Activated T-helper 1 cell treated with Interleukin-2 at 50 U/mL for 16 hours (primary cell): ENCODE measurements at places on chromosomes 11 and 22.

DNA sequence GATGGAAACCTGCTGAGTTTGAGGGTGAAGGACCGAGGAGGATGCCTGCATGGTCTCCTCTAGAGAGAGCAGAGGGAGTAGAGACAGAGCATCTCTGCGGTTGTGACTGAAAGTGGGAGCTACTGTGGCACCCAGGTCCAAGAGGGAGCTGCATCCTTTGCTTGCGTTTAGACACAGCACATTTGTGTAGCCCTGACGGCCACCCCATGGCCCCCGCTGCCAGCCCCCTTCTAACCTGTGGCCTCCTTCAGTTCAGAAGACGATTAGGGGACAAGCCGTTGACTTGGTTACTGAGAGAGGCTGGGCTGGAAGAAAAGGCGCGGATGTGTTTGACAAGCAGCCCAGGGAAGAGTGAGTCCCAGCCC is 690.9 kb downstream of the BRD1 start:
- no peak for DNase-seq

GRCh38 chr11:1029654-1030053 is 6.9 kb downstream of the MUC6 start:
- DNase-seq = no peak

DNA sequence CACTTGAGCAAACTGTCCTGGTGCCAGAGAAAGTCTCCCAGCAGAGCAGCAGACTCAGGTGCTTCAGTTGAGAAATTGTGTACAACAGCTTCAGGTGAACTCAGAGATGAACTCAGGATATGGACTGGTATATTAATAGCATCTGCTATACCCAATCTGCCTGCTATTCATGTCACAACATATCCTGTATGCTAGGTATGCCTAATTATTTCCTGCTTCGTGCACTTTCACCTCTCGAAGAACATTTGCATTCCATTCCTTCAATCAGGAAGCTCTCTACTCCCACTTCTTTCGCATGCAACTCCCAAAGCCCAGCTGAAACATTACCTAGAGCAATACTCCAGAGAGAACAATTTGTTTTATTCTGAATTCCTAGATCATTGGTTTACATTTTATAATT is 207.7 kb downstream of the KCNA4 start:
- no peak for DNase-seq

DNA sequence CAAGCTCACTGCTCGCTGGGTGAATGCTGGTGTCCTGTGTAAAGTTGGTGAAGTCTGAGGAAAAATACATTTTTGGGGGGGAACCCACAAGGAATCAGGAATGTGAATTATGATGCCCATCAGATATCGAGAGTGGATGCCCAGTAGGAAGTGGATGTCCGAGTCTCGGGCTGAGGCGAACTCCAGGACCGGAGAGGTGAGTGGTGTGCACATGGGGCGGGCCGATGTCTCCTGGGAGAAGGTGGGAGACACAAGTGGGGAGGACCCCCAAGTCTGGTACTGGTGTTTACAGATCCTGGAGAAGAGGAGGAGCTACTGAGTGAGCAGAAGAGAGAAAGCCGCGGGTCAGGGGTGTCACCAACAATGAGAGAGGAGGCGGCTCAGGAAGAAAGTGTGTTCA is 19.2 kb upstream of the APOBEC3A start:
- no peak for DNase-seq

- no peak for DNase-seq
Observed at GRCh38 chr11:45655012-45655283, 10.5 kb downstream of the CHST1 start.

GRCh38 chr11:108392353-108392752 is 75.0 kb downstream of the C11orf65 start:
- no peak for DNase-seq

- no peak for DNase-seq
Observed at GRCh38 chr11:30133281-30133680, 97.5 kb upstream of the FSHB start.

- DNase-seq = no peak
Observed at GRCh38 chr11:121564948-121565684, 112.3 kb upstream of the SORL1-AS1 start.

GRCh38 chr22:23217171-23218052 is 37.1 kb downstream of the BCR start:
- no peak for DNase-seq

DNA sequence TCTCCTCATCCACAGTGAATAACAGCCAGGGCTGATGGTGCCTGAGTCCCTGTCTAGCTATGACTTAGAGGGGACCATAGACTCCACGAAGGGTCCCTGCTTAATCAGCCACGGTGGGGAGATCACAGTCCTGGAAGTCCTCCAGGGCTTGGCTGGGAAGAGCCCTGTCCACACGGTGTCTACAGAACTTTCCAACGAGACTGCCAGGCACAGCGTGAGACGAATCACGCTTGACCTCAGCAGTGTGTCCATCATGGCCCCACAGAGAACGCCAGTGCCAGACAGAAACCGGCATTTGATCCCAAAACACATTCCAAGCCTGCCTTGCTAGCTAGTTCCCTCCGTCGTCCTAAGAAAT is 143.4 kb downstream of the CRYBB2 start:
- no peak for DNase-seq

DNA sequence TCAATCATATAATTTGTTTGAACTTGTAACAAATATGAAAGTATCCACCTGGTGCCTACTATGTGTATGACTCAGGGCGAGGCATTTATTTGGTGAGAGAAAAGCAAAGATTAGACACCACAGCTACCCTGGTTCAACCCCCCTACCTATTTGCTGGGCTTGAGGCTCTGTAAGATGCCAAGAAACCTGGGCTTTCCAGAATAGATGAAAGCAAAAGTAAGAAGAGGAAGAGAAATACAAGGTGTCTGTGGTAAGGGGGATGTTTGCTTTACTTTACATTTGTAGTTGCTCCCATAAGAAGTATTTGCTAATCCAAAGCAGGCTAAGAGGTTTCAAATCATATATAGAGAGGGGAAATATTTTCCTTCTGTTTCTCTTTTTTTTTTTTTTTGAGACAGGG is 61.7 kb downstream of the DDI1 start:
- no peak for DNase-seq

DNA sequence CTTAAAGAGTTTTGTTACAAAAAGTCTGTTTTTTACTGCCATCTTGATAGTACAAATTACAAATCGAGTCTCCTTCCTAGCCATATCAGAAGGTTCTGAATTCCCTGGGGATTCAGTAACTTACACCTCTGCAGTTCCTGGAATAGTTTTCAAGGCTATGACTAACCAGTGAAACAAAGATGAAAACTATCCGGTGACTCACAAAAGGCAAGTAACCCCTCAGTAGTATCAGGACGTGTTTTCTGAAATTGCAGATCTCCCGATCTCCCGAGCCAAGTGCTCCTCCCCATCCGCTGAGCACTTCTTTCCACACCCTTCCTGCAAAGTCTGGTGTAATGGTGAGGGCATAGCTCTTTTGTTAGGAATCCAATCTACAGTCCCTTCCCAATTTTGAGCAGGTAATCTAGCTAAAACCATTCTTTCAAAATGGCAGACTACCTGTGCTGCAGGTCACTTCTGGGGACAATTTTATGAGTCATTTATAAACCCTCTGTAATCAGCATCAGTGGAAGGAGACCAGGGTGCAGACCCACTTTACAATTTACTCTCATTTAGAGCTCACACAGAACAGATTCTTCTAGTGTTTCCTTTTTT is 7.7 kb downstream of the E2F8 start:
- no peak for DNase-seq

DNA sequence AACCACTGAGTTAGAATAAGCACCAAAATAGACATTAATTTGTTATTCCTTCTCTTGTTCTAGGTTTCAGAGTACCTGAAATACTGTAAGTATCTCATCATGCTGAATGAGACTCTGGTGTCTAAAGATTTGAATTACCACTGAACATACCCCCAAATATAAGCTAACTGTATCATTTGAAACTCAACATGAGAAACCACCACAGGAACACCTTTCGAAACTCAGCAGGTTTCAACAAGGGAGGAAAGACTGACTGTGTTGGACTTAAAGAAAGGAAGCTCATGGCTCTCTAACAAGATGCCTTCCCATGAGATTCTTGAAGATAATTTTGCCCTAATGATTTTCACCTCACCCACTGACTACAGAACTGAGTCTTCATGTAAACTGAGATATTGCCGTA is 37.0 kb downstream of the PRCP start:
- no peak for DNase-seq

GRCh38 chr11:25485315-25485714 is 846.6 kb upstream of the ANO3 start:
- DNase-seq = no peak

GRCh38 chr11:102577723-102578122 is 47.2 kb upstream of the MMP7 start:
- no peak for DNase-seq

- DNase-seq = no peak
Observed at GRCh38 chr22:20779818-20780158, 5.9 kb downstream of the SERPIND1 start.

DNA sequence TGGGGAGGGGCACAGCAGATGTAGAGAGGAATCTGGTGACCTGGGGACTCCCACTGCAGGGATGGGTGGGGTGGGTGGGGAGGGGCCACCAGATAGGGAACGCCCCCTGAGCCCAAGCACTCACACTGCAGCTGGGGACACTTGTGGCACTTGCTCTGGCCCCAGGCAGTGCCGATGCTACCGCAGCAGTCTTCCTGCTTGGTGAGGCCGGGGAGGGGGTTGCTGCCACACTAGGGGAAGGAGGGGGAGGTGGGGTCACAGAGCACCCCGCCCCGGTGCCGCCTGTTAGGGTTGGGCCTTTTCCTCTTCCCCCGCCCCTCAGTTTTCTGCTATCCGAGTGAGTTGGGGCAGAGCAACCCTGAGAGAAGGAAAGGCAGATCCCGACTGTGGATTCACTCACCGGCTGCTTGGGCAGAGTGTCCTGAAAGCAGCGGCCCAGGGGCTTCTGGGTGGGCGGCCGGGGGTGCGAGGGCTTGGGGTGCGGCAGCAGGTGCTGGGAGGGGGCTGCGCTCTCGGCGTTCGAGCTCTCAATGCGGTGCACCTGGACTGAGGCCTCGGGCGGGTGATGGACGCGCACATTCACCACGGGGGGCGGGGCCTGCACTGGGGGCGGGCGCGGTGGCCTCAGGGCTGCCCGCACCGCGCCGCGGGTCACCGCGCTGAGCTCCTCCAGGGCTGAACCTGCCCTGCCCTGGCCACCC is 4.7 kb downstream of the LTBP3 start:
- DNase-seq = peak; percentile 72

GRCh38 chr11:78921509-78921908 is 346.8 kb upstream of the NARS2 start:
- no peak for DNase-seq

GRCh38 chr11:104136861-104137260 is 27.1 kb downstream of the PDGFD start:
- no peak for DNase-seq

GRCh38 chr22:40258501-40258915 is 80.8 kb downstream of the TNRC6B start:
- no peak for DNase-seq

GRCh38 chr11:74646215-74646614 is 53.8 kb downstream of the POLD3 start:
- no peak for DNase-seq

DNA sequence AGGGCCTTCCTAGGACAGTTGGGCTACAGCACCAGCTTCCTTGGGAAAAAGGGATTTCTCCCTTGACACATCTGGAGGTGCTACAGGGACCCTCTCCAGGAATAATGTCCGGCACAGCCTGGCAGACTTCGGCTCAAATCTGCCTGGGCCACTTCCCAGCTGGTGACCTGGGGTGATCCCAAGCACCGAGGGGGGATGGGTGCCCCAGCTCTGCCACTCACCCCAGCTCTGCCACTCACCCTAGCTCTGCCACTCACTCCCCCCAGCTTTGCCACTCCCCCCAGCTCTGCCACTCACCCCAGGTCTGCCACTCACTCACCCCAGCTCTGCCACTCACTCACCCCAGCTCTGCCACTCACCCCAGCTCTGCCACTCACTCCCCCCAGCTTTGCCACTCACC is 9.9 kb downstream of the OSBPL5 start:
- no peak for DNase-seq

GRCh38 chr11:1084561-1085439 is 10.1 kb downstream of the MUC2 start:
- no peak for DNase-seq

- DNase-seq = no peak
Observed at GRCh38 chr22:47553436-47553835, 791.0 kb downstream of the TBC1D22A start.

- DNase-seq = no peak
Observed at GRCh38 chr11:72535194-72535547, 100.8 kb upstream of the CLPB start.

- no peak for DNase-seq
Observed at GRCh38 chr11:16082095-16083055, 274.0 kb downstream of the SOX6 start.

GRCh38 chr11:706439-706956 is 467 bp downstream of the EPS8L2 start:
- DNase-seq = no peak

GRCh38 chr11:108929241-108929640 is 264.4 kb downstream of the DDX10 start:
- no peak for DNase-seq

DNA sequence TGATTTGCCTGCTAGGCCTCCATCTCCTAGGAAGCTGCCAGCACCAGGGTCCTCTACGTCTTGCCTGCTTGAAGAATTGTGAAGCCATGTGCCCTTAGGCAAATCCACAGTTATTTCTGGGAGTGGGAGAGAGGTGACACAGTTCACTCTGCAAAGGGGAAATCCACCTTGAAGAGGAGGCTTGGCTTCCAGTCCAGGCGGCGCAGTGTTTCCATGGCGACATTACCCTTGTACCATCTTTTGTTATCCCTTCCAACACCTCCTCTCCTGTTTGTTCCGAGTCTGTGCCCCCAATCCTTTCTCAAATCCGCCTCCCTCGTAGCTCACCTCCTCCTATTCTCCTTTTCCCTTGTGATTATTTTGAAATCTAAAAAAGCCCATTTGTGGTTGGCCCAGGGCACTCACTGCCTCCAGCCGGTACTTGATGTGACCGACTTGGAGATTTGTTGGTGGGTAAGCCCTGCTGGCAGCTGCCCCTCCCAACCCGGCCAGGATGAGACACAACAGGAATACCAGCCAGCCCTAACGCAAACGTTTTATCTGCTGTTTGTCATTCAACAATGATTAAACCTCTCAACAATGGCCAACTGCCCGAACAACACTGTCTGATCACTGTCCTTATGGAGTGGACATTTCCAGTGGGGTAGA is 18.4 kb downstream of the SYT13 start:
- DNase-seq = no peak

- DNase-seq = no peak
Observed at GRCh38 chr11:112554586-112554985, 293.9 kb upstream of the PLET1 start.

DNA sequence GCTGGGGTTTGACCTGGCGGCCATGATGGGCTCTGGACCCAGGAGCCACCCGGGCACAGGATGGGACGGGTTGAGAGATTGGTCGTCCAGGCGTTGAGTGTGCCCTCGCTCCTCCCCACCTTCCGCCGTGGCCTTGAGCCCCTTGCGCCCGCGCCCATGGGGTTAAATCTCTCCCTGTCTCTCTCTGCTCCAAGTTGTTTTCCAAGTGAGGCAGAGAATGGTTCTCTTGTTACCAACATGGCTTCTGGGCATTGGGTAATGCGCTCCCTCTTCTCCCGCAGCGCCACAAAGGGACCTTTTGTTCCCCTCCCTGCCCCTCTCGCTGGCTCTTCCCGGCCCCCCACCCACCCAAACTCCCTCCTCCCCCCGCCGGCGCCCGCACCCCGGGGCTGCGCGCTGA is 18.8 kb upstream of the PICK1 start:
- DNase-seq = no peak

GRCh38 chr11:75616281-75616680 is 52.6 kb downstream of the MAP6 start:
- no peak for DNase-seq

- DNase-seq = no peak
Observed at GRCh38 chr11:60431251-60431650, 1.9 kb downstream of the MS4A5 start.
